ENCODE measurements at places on chromosomes 13 and 19. TPM values are rescaled to one million over a fixed set of nuclear protein-coding genes. Genes with fewer than 3 reads are reported as not detected.

OR7A5 gene
- polyA plus RNA-seq, result 1.8 TPM

NCAN gene
- polyA plus RNA-seq, result 37.8 TPM

FBXO27 gene
- polyA plus RNA-seq, result 4.9 TPM

PGLYRP1 gene
- not detected for polyA plus RNA-seq

TMEM150B gene
- polyA plus RNA-seq, result 1.0 TPM

Measured in brain (organoid and tissue), 16 donors.